ENCODE measurements at places on chromosomes 4 and X.

DNA sequence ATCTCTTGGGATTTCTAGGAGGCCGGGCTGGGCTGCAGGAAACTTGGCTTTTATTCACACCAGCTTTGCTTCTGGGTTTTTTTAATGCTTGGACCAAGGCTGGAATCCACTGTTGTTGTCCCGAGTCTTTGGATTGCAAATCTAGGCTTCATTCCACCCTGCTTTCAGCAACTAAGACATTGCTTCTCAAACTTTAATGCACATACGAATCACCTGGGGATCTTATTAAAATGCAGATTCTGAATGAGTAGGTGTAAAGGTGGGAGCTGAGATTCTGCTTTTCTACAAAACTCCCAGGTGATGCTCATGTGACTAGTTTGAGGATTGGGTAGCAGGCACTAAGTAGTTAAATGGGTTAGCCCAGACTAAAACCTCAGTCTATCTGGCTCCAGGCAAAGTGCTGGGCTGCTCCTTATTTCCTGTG lies 39.2 kb upstream of the GPC4 start:
- DNase-seq, result no peak

GRCh38 chrX:119025900-119026299 lies 46.9 kb upstream of the CT47C1 start:
- no peak for DNase-seq

DNA sequence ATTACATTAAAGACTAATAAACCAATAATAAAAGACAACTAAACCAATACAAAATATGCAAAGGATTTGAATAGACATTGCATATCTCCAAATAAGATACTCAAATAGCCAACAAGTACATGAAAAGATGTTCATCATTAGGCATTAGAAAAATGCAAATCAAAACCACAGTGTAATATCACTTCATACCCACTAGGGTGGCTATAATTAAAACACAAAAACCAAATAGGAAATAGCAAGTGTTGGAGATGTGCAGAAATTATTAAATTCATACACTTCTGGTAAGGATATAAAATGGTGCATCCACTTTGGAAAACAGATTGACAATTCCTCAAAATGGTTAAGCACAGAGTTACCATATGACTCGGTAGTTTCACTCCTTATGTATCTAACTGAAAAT lies 860.8 kb upstream of the DIAPH2 start:
- no peak for DNase-seq

GRCh38 chrX:132207996-132208395 lies 11.3 kb downstream of the RAP2C start:
- no peak for DNase-seq

DNA sequence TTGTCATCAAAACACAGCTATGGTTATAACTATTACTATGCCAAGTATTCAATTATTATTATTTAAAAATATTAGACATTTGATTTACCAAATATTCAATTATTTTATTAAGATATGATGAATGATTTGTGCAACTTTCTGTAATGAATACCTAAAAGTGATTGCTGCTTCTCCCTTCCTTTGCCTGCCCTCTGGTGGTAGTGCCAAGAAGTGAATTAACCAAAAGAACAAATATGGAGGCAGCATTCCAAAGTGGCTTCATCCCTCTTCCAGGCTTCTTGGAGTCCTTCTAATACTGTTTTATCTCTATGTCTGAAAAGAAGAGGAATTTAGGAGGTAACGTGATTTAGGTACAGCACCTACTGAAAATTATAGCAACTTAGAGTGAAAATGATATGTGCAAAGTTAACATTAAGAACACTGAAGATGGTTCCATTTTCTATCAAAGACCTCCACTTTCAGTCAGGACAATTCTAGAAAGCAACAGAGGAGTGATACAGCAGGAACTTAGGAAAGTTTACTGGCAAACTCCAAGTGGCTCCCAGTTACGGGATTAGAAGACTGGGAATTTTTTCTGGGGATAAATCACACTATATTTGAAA lies 43.0 kb downstream of the ENPEP start:
- DNase-seq, result peak; percentile 16

GRCh38 chr4:41454423-41454822 lies 83.5 kb upstream of the LIMCH1 start:
- no peak for DNase-seq

- no peak for DNase-seq
Observed at GRCh38 chr4:121721700-121722099, 24.9 kb upstream of the ANXA5 start.

GRCh38 chr4:151215295-151215694 lies 61.7 kb upstream of the PRSS48 start:
- DNase-seq, result no peak

- DNase-seq, result no peak
Observed at GRCh38 chr4:136680271-136680670, 852.0 kb downstream of the PCDH18 start.

DNA sequence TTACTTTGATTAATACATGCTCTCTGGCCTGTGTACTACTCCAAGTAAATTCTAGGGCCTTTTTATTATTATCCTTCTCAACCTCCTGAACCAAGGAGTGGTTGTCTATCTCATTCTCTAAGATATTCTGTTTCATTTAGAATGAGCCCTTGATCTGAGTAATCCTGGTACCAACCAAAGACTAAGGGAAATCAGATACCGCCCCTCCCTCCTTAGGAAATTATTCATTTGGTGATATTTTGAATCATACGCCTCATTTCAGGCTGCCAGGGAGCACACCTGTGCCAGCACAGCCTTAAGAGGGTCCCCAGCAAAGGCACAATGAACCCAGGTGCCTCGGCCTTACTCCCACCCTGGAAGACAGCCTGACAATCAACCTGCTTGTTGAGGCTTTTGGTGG lies 73.2 kb upstream of the STARD8 start:
- no peak for DNase-seq

DNA sequence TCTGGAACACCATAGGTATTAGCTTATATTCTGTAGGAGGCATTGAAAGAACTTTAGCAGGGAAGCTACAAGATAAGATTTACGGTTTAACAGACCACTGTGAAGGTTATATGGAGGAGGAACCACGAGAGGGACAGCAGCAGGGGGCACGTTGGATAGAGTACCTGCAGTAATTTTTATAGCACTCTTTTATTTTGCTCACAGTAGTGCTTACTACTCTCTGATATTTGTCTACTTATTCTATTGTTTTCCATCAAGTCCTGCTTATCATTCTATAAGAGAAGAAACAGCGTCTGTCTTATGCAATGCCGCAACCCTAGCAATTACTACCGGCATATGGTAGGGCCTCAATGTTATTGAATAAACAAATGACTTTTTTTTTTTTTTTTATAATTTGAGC lies 122.5 kb downstream of the PCDH7 start:
- no peak for DNase-seq

GRCh38 chr4:8290701-8290970 lies 21.1 kb downstream of the HTRA3 start:
- DNase-seq, result no peak

GRCh38 chrX:105458846-105459245 lies 238.4 kb upstream of the TEX13A start:
- no peak for DNase-seq

GRCh38 chrX:51893931-51894696 lies 691 bp downstream of the MAGED1 start:
- no peak for DNase-seq

DNA sequence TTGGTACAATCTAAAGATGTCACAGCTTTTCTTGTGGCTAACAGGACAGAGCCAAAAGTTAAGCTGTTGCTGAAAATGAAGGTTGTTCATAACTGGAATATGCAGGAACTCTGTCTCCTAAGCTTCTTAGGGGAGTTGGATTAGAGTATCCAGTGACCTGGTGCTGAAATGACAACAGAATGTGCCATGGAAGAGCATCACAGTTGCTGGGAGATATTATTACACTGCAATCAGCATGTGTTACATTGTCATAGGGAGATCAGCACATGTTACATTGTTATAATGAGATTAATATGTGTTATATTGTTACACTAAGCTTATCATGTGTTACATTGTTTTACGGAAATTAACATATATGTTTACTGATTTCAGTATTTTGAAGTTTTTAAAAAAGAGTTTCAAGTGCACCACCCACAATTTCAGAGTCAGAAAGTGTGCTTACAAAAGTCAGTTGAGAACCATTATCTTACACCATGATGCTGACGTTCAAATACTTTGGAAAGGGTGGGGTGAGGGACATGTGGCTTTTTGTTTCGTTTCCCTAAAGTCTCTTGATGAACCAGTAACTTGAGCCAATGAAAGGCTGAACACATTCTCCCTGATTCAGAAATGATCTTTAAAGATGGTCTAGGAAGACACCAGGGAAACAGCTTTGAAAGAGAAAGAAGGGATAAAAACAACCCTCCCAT lies 113.4 kb downstream of the DRD5 start:
- no peak for DNase-seq

- no peak for DNase-seq
Observed at GRCh38 chrX:22366906-22367305, 94.2 kb downstream of the CBLL2 start.

- DNase-seq, result no peak
Observed at GRCh38 chr4:169418846-169419245, 148.1 kb upstream of the SH3RF1 start.

- no peak for DNase-seq
Observed at GRCh38 chr4:63049726-63050125, 1359.5 kb downstream of the TECRL start.

DNA sequence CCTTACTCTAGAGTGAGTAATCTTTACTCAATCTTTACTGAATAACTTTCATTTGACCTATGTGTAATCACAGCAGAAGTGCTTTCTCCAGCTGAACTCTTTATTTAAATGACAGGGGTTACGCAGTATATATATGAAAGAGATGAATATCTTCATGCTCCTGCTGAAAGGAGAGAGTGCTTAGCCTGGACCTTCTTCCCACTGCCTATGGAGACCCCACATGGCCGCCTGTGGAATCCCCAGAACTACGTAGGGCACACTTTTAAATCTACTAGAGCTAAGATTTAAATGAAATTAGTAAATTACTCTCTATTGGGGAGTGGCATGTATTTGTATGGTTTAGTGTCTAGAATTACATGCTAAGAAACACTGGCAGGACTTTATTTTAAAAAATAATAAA lies 391.2 kb downstream of the ANKRD50 start:
- DNase-seq, result no peak

DNA sequence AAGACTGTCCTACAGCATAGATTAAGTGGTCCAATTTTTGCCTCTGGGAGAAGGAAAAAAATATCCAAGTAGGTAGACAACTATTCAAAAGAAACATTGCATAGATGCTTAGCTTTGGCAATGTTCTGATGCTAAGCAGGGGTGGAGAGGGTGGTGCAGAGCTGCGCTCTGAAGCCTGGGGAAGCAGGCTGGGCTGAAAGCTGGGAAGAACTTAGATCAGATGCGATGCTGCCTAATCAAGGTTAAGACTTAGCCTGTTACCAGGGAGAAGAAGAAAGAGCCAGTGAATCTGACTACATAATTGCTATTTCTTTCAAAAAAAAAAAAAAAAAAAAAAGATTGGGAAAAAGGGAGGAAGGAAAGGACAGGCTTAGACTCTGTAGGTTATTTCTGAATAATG lies 89.0 kb upstream of the SCOC start:
- no peak for DNase-seq

- DNase-seq, result peak; percentile 23
Observed at GRCh38 chr4:54657551-54658251, at the start of gene KIT. TSS of gene KIT (plus strand) at chr4:54657957. CDS start at chr4:54658015, 58 bp downstream.

- DNase-seq, result no peak
Observed at GRCh38 chr4:3485011-3485791, 22.1 kb downstream of the DOK7 start.

DNA sequence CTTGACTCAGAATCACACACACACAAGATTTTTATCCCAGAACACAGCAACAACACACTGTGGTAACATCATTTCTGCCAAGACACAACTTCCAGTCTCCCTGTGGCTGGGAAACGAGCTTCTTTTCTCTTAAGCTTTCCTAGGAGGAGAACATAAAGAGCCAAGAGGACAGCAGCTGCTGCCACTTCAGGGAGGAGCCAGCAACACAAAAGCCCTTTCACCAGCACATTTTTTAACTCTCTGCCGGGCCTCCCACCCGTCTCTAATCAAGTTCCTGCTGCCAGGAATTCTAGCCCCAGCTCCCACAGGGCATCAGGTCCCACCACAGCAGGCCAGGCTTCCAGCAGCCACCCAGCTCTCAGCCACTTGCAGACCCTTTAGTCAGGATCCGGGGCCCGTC lies 22.4 kb downstream of the FAT1 start:
- no peak for DNase-seq

DNA sequence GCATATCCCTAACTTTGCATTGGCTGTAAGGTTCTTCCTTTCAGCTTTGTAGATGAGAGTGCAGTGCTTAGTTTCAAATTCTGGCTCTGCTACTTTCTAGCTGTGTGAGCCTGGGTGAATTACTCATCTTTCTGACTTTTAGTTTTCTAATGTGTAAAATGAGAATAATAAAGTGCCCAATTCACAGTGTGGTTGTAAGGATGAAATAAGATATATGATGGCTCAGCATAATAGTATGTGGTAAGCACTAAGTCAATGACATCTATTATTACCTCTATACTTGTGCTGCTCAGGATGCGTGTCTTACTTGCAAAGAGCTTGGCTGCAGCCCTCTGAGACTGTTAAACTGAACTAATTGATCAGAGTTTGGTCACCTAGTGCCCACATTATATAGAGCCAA lies 30.6 kb upstream of the ETNPPL start:
- DNase-seq, result no peak

DNA sequence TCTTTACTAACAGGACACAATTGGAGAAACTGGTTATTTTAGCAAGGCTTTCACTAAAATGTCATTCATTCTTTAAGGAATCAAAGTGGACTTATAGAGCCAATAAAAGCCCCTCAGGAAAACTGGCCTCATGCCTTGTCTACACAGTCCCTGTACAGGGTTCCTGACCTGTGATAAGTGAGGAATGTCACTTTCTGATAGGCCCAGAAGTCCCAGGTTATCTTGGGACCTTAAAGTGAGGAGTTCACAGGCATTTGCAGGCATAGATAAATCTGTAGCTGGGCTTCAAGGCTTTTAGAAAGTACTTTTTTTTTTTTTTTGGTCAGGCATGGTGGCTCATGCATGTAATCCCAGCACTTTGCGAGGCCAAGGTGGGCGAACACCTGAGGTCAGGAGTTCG lies 19.4 kb upstream of the STPG2 start:
- no peak for DNase-seq

GRCh38 chr4:16206301-16206700 lies 20.0 kb downstream of the TAPT1 start:
- DNase-seq, result no peak

GRCh38 chr4:27000122-27000521 lies 139.5 kb downstream of the STIM2 start:
- no peak for DNase-seq

DNA sequence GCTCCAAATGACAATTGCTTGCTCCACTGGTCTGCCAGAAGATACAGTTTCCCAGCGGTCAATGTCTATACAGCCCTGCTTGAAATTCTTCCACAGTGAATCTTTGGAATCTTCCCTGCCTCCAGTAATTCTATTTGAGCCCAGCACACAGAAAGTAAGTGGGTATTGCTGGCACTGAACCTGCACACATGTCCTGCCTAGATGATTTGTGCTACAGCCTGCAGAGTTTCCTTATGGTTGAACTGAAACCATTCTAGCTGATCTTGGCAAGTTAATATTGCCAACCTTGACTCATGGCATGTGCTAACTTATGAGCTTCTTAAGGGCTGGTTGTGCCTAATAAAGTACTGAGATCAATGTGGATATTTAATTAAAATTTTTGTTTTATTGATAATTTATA lies 553.8 kb upstream of the GNPDA2 start:
- DNase-seq, result no peak

GRCh38 chr4:72767618-72768302 lies 198.7 kb upstream of the ADAMTS3 start:
- no peak for DNase-seq

GRCh38 chr4:73904491-73904890 lies 35.3 kb downstream of the CXCL1 start:
- no peak for DNase-seq

Measured in activated T-cell treated with anti-CD3 and anti-CD28 coated beads, Interleukin-2, amount 50 U/mL, for 72 hours (primary cell).